Endothelial cell of umbilical vein (primary cell): ENCODE measurements at places on chromosomes 12 and 14. TPM values are rescaled to one million over a fixed set of nuclear protein-coding genes. Genes with fewer than 3 reads are reported as not detected.

DNA sequence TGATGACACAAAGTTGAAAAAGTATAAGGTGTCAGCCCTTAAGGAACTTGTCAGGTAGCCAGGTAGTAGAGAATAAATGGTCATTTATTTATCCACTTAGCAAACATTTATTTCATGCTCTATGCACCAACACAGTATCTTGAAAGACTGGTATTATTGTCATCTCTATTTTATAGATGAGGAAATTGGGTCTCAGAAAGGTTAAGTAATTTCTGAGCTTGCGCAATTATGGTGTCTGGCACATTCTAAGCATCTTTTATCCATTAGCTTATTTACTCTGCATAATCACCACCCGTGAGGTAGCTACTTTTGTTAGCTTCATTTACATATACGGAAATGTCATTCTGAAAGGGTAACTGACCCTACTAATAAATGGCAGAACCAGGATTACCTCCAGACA, 2.5 kb upstream of the UTP20 start:
- no peak for DNase-seq

GRCh38 chr14:81009346-81009745, 53.9 kb downstream of the TSHR start:
- DNase-seq, result no peak

FCF1 gene
- 57.8 and 58.2 TPM in 2 replicates for total RNA-seq

GRCh38 chr14:61841145-61841544, 78.9 kb downstream of the SNAPC1 start:
- DNase-seq, result peak; percentile 68

DNA sequence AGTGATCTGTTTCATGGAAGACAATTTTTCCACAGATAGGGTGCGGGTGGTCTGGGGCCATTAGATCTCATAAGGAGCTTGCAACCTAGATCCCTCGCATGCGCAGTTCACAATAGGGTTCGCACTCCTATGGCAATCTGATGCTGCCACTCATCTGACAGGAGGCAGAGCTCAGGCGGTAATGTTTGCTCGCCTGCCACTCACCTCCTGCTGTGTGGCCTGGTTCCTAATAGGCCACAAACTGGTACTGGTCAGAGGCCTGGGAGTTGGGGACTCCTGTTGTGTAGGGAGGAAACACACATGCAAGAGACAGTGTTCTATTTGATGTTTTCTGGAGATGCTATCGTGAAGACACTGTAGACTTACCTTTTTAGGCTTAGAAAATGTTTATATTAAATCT, 77.0 kb upstream of the FGD4 start:
- DNase-seq, result no peak

GRCh38 chr12:10027721-10028120, 2.8 kb upstream of the CLEC9A start:
- DNase-seq, result peak; percentile 22

SFSWAP gene
- 53.1 and 53.3 TPM in 2 replicates for total RNA-seq

DNA sequence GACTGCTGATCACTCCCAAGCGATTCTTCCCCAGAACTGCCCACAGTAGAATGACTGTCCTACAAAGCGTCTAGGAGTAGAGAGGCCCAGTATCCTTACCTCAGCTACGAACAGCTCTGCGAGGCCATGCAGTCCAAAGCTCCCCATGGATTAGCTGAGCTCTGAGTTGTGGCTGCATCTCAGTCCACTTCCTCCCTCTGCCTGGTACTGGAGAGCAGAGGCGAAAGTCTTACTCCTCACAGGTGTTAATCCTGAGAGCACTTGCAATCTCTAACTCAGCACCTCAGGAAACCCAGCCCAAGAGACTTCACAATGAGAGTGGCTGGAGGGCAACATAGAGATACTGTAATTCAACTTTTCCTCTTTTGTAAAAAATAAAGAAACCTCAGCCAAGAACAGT, 493.1 kb downstream of the BCAT1 start:
- no peak for DNase-seq

TC2N gene
- total RNA-seq, result 0.40 TPM in 1 of 2 replicates, not detected in the other

DNA sequence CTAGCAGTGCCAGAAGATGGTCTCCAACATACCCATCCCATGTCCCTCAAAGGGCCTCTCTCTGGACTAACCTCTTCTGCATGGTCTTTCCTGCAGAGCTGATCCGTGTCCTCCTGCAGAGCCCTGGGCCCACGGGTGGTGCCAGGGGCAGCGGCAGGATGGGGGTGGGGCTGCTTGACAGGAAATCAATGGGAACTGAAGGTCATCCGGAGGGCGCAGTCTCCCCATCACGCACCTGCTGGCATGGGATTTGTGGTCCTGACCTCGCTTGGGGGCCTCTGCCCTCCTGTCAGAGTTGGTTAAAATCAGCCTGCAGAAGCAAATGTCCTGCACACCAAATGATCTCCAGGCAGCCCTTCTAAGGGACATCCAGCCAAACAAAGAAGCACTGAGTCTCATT, 110.2 kb downstream of the DPF3 start:
- DNase-seq, result no peak

DNA sequence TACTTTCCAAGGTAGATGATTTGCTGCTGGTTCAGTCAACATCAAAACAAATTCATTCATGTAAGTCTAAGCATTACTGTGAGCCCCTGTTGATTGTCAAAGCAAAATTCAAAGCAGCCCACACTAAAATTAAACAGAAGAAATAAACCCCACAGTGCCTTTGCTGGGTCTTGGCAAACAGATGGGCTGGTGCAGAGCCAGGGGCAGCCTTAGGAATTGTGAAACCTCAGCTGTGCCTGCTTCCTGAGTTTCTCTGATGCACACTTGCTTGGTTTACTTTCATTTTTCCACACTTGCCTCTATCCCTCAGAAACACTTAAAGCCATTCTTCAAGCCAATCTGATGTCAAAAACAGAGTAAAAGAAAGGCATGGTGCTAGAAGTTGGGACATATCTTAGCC, 6.6 kb upstream of the PLEKHG7 start:
- DNase-seq, result peak; percentile 59

DNA sequence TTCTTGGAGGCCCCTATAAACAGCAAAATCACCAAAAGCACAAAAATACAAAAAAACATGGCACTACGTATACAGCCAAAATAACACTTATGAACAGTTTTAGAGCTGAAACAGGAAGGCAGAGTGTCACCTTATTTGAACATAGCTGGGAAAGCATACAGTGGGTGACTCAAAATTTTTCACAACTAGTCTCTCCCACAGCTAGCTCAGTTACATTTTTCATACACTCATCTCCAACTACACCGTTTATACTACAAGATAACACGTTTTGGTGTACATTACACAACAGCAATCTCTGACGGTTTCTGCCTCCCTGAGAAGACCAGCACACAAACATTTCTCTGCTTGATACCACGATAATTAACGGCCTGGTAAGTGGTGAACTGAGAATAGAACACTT, 2.9 kb downstream of the RAD52 start:
- DNase-seq, result no peak

- no peak for DNase-seq
These were observed 43.4 kb upstream of the RIN3 start for GRCh38 chr14:92470215-92470614.

DNA sequence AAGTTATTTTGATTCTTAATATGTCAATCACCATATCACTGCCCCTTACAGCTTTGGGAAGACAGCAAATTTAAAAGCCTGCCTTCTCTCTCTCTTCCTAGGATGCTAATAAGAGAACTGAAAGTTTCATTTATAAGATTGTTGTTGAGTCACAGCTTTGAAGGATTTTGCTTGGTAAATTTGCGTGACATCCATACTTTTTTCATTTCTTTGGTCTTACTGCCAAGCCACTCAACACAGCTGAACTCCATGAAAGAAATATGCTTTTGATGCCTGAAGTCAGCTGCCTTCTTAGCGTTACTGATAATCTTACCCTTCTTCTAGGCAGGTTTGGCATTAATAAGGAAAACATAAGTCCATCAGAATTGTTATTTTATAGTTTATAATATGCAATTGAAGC, 155.0 kb downstream of the CRADD start:
- no peak for DNase-seq

DNA sequence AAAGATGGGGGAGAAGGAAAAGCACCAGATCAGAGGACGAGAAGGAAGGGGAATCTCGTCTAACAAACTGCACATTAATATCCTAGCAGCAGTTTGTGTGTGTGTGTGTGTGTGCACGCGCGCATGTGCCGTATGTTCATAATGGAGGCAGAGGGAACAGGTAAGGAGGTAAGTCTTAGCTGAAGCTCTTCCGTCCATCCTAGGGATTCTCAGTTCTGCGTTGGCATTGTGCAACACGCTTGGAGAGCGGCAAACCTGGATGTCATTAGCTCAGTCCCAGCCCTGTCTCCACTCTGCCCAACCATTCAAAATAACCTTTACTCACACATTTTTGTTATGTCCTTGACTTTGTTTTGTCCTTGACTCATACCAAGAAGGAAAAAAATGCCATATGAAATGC, 1.6 kb upstream of the C1R start:
- no peak for DNase-seq

ABCB9 gene
- total RNA-seq, result 12.0 and 16.9 TPM in 2 replicates

DNA sequence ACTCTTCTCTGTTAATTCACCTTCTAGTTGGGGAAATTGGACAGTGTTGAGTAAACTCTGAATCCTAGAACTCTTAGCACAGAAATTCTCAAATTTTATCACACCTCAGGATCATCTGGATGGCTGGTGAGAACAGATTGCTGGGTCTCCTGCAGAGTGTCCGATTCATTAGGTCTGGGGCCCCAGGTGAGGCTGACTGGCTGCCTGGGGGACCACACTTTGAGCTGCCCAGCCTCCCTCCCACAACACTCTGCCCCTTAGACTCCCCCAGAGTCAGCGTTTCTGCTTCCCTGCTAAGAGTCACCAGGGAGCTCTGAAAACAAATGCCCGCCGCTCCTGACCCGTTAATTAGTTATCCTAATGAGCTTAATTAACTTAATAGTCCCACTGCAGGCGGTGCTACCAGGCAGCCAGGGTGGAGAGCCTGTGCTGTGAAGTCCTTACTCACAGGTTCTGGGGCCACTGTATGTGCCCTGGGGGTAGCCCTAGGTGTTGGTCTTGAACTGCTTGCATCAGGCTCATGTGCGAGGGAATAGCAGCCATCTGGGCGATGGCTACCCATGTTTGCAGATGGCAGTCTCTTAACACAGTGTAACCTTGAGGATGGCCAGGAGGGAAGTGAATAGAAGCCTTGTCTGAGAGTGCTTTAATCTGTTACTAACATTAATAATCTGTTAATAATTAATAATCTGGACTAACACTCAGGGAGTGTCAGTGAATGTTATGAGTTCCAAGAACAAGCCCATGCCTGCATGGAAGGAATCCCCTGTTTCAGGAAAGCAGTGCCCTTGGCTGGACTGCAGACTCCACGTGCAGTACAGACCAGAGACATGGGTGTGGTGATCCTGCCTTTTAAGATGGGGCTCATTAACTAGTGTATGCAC, 35.6 kb downstream of the AACS start:
- DNase-seq, result no peak

- no peak for DNase-seq
These were observed 135.0 kb upstream of the HIF1A start for GRCh38 chr14:61560323-61560722.

AACS gene
- total RNA-seq, result 40.3 and 44.7 TPM in 2 replicates

ERBB3 gene
- total RNA-seq, result 0.11 TPM in 1 of 2 replicates, not detected in the other

DNA sequence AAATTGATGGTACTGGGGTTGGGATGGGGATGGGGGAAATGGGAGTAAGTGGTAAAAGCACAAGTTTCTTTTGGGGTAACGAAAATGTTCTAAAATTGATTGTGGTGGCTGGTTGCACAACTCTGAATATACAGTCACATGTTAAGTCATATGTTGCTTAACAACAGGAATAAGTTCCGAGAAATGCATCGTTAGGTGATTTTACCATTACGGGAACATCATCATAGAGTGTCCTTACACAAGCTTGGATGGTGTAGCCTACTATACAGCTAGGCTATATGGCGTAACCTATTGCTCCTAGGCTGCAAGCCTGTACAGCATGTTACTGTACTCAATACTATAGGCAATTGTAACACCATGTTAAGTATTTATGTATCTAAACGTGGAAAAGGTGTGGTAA, 31.0 kb downstream of the ITGA7 start:
- DNase-seq, result no peak

GRCh38 chr12:121577443-121578180, 3.2 kb downstream of the KDM2B start:
- DNase-seq, result no peak

GALNT8 gene
- total RNA-seq, result 0.09 TPM in 1 of 2 replicates, not detected in the other

DNA sequence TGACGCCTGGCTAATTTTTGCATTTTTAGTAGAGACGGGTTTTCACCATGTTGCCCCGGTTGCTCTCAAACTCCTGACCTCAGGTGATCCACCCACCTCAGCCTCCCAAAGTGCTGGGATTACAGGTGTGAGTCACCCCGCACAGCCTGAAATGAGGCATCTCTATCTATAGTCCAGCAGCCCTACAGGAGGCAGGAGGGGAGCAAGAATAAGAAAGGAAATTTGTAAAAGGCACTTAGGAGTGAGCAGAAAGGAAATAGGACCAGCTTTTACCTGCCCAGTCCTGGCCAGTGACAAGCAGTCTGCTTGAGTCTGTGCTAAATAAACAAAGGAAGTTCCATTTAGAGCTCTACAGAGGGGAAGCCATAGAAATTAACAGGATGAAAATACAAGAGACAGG, 15.0 kb upstream of the PSMA6 start:
- DNase-seq, result no peak

DNA sequence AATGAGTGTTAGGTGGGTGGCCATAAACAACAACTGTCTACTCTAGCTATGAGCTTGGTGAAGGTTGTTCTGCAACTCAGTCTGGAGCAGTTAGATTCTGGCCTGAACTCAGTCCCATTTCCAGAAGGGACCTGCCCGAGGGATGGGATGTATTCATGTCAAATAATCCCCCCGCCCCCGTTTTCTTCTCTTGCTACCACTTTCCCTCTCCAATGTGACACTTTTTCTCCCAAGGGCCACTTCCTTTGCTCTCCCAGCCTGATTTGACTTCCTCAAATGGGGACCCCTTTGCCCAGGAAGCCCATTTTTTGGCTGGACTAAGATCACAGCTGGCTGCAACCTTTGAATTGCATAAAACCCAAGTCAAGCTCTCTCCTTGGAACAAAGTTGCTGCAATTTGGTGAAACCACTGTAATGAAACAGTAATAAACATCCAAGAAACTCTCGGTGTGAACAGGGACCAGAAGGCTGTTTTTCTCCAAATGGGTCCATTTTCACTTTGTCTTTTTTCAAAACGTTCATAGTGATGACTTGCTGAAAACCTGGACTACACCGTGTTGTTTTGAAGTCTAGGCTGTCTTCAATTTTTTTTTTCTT, 137.2 kb upstream of the GSC start:
- DNase-seq, result no peak
